Stimulated activated CD4-positive, alpha-beta T cell treated with anti-CD3 and anti-CD28 coated beads, Interleukin-4, amount 100 ng/mL, for 48 hours (primary cell): ENCODE measurements at places on chromosomes 4 and X.

DNA sequence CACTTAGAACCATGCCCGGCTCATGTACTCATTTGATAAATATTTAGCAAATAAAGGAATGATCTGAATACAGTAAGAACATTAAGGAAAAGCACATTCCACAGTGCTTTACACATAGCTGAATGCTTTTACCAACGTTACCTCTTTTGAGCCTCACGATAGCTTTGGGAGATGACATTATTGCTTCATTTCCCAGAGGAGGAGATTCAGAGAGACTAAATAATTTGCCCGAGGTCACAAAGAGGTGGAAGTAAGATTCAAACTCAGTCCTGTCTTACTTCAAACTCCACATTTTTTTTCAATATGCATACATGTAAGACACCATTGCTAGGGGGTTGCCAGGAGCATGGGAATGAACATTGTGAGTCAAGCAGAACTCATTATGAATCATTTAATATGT is 538.5 kb downstream of the BCOR start:
- no peak for DNase-seq

DNA sequence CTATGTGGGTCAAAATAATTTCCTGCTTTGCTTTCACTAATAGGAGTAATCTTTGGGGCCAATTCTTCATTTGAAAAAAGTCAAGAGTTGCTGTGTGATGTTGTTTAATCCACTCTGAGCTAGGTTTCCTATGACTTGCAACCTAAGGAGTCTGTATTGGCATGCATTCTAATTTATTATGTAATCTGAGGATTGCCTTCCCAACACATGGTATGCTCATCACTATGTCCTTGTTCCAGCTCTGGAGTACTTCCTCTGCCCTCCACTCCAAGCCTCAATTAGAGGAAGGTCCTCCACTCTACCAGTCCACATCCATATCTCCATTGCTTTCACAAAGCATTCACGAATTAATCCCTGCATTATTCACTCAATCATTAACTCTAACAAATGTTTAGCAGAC is 56.1 kb downstream of the PPP3CA start:
- DNase-seq, result no peak

DNA sequence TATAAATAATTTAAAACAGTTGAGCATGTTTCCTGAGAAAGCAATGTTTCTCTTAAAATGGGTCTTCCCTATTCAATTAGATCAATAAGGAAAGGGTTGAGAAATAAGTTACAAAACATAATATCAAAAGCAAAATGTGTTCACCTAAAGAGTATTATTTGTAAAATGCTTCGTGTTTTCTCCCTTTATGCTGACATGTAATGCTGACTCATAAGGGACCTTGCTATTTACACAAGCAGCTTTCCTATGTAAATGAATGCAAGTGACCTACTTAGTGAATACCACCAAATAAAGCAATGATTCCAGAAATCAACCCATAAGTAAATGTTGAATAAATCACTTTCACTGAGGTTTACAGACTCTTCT is 91.5 kb downstream of the ELOVL6 start:
- no peak for DNase-seq

DNA sequence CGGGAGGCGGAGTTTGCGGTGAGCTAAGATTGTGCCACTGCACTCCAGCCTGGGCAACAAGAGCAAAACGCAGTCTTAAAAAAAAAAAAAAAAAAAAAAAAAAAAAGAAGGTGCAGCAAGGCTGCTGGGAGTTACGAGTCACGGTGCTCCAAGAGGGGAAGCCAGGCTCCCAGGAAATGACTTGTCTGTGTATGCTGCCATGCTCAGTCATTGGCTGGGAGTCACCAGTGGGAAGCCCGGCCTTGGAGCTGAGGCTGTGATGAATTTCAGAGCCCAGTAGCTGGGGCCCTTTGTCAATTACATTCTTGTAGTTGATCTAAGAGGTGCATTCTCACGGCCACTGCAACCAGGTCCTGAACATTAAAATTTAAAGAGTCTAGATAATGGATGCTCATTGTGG is 1105.1 kb upstream of the TENM3 start:
- DNase-seq, result no peak

GRCh38 chrX:39883666-39884065 is 214.1 kb downstream of the BCOR start:
- DNase-seq, result peak; percentile 34

- DNase-seq, result no peak
Observed at GRCh38 chr4:97238956-97239666, 904.2 kb downstream of the STPG2 start.
